ENCODE measurements at places on chromosomes 1 and 21. TPM values are rescaled to one million over a fixed set of nuclear protein-coding genes. Genes with fewer than 3 reads are reported as not detected.
A peak's percentile ranks its signal among the peaks of the same experiment; 100 is the strongest.

DNA sequence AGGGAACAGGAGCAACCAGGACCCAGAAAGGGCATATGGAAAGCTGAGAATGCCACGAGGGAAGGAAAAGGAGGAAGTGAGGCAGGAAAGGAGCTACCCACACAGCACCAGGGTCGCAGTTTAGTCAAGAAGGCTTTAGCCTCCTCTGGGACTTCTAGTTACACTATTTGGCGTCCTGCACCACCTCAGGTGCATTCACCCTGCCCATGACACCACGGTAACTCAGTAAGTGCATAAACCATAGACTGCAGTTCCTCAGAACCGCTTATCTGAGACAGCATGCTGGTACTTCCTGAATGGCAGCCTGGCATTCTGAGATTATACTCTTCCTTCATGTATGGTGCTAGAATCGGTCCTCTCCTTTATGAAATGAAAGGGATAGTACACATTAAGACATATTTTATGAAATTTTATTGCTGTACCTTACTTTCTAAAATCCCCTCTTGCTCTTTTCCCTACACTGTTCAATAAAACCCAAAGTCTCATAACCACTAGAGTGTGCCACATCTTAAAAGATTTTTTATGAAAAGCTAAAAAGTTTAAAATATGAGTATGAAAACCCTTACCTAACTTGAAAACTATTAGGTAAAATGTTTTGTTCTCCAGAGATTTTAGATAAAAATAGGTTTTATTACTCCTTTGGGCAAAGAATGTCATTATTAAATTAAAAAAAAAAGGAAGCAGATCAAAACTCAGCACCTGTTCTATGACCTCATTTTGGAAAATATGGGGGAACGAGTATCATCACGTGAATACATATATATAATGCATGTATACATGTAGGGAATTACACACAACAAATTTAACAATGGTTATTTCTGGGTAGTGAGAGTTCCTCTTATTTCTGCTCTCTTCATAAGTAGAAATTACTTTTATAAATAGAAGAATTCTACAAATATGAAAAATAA, 67.3 kb downstream of the VAV3 start:
- no peak for DNase-seq

DNA sequence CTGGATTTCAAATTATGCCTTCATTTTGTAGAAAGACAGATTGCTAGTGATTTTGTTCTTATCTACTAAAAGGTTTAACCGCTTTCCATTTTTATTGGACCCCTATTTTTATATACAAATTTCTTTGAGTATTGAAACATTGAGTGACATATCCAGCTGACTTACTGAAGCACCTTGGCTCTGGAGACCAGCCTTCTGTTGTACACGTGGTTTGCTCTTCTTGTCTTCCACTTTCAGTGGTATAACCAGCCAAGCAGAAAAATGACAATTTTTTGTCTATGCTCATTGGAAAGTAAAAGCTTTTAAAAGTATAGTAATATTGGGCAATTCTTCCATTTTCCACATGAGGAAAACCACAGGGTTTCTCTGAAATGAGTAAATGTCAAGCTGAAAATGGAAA, 4.4 kb downstream of the F13B start:
- no peak for DNase-seq

- no peak for DNase-seq
These were observed 6.5 kb upstream of the CCDC27 start for GRCh38 chr1:3745590-3746381.

Gene TESK2
- 11.1 TPM for total RNA-seq

Gene RIPK4
- total RNA-seq: not detected

Gene RGL1
- total RNA-seq: 70.2 TPM

GRCh38 chr1:30290581-30290980, 432.8 kb downstream of the MATN1 start:
- no peak for DNase-seq

DNA sequence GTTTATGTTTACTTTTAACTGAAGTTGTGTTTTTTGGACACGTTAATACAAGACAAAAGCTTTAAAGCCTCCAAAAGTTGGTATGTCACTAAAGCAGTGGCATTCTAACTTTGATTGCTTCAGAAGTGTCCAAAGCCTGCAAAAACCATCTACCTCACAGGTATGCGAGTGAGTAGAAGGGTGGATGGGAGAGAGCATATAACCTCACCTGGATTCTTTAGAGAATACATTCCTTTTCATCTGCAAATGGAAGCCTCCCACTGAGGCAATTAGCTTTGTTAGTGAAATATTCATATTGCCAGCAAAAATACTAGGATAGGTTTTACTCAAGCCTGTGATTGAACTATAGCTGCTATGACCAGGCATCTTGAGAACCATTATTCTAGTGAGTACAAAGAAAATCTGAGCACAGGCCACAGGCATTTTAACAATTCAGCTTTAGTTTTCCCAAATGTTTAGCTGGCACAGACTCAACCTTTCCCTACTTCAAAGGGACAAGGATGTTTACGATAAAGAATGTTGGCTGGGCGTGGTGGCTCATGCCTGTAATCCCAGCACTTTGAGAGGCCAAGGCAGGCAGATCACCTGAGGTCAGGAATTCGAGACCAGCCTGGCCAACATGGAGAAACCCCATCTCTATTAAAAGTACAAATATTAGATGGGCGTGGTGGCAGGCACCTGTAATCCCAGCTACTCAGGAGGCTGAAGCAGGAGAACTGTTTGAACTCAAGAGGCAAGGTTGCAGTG, 39.7 kb downstream of the MAP3K21 start:
- no peak for DNase-seq

- DNase-seq: no peak
These were observed 149.9 kb downstream of the SPATA17 start for GRCh38 chr1:217781056-217781455.

GRCh38 chr1:178599745-178600144, 86.8 kb downstream of the TEX35 start:
- no peak for DNase-seq

GRCh38 chr1:4612991-4613390, 41.4 kb upstream of the AJAP1 start:
- no peak for DNase-seq

Gene FCMR
- 1.1 TPM for total RNA-seq

Gene BRINP2
- total RNA-seq: 0.48 TPM

- DNase-seq: no peak
These were observed 5.7 kb downstream of the TOR1AIP2 start for GRCh38 chr1:179871940-179872339.

DNA sequence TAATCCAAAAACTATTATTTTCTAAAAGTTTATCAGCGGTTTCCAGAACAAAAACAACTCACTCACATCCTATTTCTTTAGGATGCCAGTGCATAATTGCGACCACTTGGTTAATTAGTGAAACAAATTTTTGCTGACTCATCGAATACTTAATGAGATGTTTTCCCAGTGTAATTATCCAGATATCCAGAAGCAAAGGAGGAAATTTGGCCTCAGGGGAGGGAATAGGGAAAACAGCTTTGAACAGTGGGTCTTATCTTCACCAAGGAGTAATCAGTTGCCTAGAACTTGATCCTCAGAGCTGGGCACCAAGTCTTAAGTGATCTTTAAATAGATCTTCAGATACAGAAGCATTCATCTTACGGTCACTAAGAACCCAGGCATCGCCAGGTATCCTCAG, 24.3 kb downstream of the STYXL2 start:
- no peak for DNase-seq

- DNase-seq: peak; percentile 93
These were observed 6.3 kb downstream of the INTS11 start for GRCh38 chr1:1318131-1318652.

- DNase-seq: no peak
These were observed 190.5 kb downstream of the SEC16B start for GRCh38 chr1:177779166-177779965.

DNA sequence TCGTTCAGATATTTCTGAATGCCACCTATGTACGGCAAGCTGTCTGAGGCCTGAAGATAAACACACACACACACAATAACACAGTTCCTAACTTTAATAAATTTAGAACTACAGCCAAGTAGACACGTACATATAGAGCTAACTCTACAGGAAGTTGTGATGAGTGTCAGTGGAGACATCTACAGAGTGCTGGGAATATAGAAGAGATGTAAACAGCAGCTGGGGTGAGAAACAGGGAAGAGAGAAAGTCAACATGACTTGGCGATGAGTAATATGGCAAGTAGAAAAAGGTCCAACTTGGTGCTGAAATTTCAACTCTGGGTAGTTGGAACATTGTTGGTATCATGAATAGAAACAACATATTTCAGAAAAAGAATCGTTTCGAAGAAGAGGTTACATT, 206.5 kb downstream of the ZP4 start:
- DNase-seq: no peak

- no peak for DNase-seq
These were observed 148.1 kb downstream of the EIF4G3 start for GRCh38 chr1:21028520-21029145.

DNA sequence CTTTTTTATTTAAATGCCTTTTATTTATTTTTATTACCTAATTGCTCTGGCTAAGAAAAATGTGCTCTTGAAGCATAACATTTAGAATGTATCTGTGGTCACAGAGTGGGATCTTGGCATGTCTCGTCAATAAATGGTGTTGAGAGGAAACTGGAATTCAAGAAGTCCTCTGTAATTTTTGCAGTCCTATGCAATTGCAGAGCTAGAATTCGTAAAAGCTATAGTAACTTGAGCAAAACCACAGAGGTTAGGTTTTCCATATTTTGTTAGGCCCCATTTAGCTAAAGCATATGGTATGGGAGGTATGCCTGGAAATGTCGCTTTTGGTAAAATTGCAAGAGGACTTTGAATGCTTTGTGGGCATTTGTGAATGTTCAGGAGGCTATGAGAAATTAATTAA, 466.7 kb upstream of the NFIA start:
- no peak for DNase-seq

Gene OR6Y1
- total RNA-seq: not detected

GRCh38 chr1:235415008-235415904, 48.0 kb downstream of the TBCE start:
- peak; percentile 38 for DNase-seq

GRCh38 chr1:158155673-158156072, 25.0 kb upstream of the CD1D start:
- DNase-seq: no peak

Gene C4BPB
- 0.98 TPM for total RNA-seq

Measured in breast epithelium (tissue), 4 donors.